ENCODE measurements at places on chromosomes 2 and 18. TPM values are rescaled to one million over a fixed set of nuclear protein-coding genes. Genes with fewer than 3 reads are reported as not detected.

DNA sequence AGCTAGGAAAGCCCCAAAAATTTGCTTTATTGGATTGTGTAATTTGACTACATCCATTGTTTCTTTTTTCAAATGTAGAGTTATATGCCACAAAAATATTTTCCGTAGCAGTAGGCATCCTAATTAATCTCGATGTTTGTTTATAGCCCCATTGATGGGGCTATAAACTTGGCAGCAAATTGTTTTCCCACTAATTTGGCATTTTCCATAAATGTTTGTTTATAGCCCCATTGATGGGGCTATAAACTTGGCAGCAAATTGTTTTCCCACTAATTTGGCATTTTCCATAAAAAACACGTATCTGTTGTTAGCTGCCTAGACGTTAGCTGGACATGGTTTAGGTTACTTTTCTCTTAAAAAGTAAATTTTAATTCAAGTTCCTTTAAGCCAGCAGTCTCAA lies 23.8 kb downstream of the MSH2 start:
- DNase-seq: no peak

GRCh38 chr2:231397011-231397927 lies 1.8 kb downstream of the B3GNT7 start:
- DNase-seq: no peak

- DNase-seq: peak; percentile 58
Observed at GRCh38 chr2:129233166-129233565, 746.3 kb upstream of the RAB6C start.

GRCh38 chr2:230356084-230356483 lies 29.1 kb downstream of the SP140L start:
- no peak for DNase-seq

DNA sequence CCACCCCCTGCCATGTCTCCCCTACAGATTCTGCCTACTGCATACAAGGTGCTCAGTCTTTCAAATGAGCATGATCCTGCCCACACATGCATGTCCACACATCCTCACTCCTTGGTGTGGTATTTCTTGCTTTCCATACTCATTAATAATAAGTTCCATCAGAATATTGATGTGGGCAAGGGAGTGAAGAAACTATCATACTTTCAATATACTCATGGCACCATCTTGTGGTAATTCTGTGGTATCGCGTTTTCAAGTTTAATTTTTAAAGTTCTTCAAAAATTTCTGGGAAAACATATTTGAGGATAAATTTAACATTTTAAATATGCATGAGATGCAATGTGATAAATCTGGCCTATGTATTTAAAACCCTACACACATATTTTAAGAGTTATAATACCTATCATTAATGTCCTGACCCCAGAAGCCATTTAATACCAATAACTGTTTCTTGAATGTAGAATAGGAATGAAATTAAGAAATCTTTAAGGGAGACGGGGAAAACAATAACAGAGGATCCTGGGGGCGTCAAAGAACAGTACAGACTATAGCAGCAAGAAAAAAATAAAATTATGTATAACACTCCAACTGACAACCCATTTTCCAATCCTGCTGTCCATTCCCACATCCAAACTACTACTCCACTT lies 110.1 kb downstream of the ZNF385B start:
- no peak for DNase-seq

DNA sequence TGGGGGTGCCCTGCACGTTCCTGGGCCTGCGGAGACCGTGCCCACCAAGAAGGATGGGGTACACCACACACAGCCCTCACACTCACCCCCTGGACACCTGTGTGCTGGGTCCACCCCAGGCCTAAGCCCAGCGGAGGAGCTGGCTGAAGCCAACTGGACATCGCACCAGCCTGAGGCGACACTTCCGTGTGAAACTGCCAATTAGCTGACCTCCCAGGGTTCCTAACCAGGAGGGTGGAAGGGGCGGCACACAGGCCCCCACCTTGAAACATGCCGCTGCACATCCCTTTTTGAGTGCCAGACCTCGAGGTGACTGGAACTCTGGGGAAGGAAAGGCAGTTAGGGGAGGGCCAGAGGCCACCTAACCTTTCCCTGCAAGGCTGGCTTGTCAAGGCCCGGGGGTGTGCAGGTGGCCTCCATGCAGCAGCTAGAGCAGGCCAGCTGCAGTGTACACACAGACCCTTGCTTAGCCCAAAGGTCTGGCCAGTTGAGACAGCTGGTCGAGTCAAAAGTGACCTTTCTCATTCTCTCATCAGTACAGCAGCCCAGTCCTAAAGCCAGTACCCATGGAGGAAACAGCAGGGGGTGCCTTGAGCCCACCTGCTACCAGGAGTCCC lies 4.5 kb downstream of the STK25 start:
- DNase-seq: no peak

DNA sequence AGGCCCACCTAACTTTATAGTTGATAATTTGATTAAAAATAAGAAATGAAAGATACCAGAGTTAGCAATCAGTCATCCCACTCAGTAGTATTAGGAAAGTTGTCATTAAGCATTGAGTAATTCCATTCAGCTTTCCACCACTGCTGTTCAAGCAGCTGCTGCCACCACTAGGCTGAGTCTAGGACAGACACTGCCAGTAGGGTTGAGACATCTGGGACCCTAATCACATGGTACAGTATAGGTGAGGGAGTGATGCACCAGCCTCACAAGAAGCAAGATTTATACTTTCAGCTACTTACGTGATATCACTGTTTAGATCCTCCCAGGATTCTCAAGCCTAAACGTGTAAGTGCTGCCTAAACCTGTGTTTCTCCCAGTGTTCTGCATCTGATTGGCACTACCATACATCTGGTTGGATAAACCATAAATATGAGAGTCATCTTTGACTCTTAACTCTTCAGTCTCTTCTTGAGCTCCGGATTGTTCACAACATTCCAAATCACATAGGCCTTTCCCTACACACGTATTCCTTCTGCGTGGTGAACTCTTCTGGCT lies 3.2 kb downstream of the UBXN4 start:
- DNase-seq: no peak

DNA sequence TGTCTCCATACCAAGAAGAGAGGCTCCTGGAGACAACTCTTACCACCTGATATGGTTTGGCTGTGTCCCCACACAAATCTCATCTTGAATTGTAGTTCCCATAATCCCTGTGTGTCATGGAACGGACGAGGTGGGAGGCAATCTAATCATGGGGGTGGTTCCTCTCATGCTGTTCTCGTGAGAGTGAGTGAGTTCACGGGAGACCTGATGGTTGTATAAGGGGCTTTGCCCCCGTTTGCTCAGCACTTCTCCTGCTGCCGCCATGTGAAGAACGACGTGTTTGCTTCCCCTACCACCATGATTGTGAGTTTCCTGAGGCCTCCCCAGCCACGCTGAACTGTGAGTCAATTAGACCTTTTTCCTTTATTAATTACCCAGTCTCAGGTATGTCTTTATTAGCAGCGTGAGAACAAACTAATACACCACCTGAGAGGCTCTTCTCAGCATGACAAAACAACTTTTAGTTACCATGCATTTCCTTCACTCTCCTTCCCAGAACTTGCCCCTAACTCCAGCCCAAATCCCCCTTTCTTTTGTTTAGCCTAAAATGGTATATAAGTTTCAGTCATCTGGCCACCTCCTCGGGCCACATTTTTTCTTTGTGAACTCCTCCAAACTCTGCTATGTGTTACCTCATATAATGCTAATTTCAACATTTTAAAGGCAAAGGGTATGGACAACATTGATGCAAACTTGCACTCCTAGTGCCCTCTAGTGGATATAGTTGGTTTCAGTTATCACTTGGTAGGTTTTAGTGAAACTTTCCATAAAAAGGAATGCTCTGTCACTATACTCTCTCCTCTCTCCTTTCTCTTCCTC lies 58.6 kb upstream of the SLC25A52 start:
- DNase-seq: no peak

DNA sequence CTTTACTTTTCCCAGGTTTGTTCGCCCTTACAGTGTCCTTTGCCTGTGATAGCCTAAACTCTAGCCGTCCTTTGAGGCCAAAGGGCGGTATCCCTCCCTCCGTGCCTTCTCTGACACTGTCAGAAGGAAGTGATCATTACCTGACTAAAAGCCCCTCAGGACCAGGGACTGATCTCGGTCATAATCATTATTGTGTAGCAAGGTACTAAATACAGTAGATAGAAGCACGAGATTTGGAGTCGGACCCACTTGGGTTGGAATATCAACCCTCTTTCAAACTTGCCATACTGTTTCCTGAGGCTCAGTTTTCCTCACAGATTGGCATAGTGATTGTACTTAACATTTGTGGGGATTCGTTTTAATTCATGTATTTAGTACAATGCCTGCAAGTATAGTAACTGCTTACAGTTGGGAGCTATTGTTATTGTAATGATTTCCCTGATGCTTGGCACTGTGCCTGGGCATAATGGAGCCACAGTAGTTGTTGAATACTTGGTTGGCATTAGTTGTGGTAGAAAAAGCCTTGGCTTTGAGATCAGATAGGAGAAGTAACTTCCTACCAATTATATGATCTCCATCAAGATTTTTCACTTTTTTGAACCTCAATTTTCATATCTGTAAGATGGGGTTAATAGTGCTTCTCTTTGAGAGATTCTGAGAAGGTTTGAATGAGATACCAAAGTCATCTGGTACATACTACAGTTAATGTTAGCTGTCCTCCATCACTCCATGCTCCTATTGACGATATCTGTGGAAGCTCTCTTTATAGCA lies 836 bp downstream of the STK11IP start:
- DNase-seq: no peak

Gene COL4A4
- total RNA-seq: 26.4 TPM

Gene FABP1
- total RNA-seq: 1.0 TPM

Measured in upper lobe of left lung (tissue), 6 donors.